Caki2 (cell line): ENCODE measurements at places on chromosomes 7 and 10. TPM values are rescaled to one million over a fixed set of nuclear protein-coding genes. Genes with fewer than 3 reads are reported as not detected.

Gene C10orf67
- 0.07 and 0.14 TPM in 2 replicates for total RNA-seq

Gene C10orf88
- total RNA-seq = 1.3 and 2.4 TPM in 2 replicates

Gene TLX1
- total RNA-seq = not detected in 2 replicates

Gene H2BK1
- not detected in 2 replicates for total RNA-seq

Gene VAX1
- total RNA-seq = 0.27 and 0.67 TPM in 2 replicates
